Activated CD8-positive, alpha-beta memory T cell treated with anti-CD3 and anti-CD28 coated beads, Interleukin-2, amount 50 U/mL, for 4 hours (primary cell): ENCODE measurements at places on chromosomes 6 and 20.
A peak's percentile ranks its signal among the peaks of the same experiment; 100 is the strongest.

GRCh38 chr20:56211051-56211450, 37.5 kb upstream of the MC3R start:
- DNase-seq, result no peak

- no peak for DNase-seq
Observed at GRCh38 chr20:58056021-58056591, 172.3 kb downstream of the ANKRD60 start.

- DNase-seq, result no peak
Observed at GRCh38 chr6:93794166-93794565, 374.8 kb upstream of the EPHA7 start.

- DNase-seq, result no peak
Observed at GRCh38 chr6:76166874-76167273, 94.4 kb upstream of the IMPG1 start.

DNA sequence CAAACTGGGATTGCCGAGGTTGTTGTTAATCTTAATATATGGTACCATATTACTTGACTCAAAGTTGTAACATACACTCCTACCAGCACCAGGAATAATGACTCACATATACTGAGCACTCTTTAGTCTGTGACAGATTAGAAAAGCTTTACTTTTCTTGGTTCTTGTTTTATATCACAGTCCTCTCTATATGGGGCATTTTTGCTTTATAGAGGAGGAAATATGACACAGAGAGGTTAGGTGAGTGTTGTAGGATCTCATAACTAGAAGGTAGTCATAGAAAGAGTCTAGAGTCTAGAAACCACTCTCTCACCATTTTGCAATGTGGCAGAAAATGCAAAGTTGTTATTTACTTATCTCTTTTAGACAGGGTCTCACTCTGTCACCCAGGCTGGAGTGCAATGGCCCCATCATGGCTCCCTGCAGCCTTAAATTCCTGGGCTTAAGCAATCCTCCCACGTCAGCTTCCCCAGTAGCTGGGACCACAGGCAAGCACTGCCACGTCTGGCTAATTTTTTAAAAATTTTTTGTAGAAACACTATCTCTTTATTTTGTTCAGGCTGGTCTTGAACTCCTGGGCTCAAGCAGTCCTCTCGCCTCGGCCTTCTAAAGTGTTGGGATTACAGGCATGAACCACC, 13.4 kb downstream of the TRIM38 start:
- no peak for DNase-seq

GRCh38 chr6:2029130-2029794, 216.1 kb downstream of the GMDS start:
- DNase-seq, result no peak

GRCh38 chr20:31689141-31689540, 33.5 kb downstream of the BCL2L1 start:
- no peak for DNase-seq

DNA sequence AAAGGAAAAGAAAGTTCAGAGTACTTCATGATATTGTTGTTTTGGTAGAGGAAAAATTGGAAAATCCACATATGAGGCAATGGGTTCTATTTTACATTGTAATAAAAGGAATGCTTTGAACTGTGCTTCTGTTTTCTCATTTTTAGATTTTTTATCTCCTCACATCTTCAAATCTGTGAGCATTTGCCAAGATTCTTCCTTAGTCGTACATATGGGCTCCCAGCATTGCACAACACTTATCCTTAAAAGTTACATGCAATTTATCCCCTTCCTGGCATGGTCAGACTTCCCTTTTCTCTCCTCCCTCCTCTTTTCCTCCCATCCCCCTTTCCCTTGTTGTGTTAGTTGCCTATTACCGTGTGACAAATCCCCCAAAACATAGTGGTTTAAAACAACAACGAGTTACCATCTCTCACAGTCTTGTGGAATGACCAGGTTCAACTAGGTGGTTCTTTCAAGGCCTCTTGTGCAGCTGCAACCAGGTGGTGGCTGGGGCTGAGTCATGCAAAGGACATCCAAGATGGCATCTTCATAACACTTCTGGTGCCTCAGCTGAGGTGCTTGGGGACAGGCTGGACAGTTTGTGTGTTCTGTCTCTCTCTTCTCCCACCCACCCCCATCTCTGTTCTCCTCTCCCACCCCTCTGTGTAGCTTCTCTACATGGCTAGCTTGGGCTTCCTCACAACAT, 68.7 kb downstream of the TXNDC5 start:
- no peak for DNase-seq

DNA sequence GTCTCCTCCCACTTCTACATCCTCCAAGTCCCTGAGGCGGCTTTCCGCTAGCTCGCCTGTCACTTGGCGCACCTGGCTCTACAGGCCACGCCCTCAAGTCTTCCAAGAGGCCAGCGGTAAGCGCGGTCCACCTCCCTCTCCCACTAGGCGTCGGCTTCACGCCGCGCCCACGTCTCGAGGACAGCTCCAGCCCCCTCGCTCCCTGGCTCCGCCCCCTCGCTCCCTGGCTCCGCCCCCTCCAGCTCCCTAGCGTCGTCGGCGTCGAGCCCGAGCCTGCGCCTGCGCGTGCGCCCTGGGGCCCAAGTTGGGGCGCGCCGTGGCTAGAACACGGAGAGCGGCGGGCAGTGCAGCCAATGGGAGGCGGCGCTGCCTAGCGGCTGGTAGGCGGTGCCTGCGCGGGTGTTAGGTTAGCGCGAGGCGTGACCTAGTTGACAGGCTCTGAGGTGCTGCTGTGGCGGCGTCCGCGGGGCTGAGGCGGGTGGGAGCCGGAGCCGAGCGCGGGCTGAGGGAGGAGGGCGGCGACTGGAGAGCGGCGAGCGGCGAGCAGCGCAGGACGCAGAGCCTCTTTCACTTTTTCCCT, at the start of gene MACROD2:
Gene MACROD2, plus strand, starts transcription at position 431 of the 580 bp plus-strand sequence.
- DNase-seq, result peak; percentile 21

GRCh38 chr6:99014061-99014460, 66.3 kb upstream of the FBXL4 start:
- DNase-seq, result no peak

- DNase-seq, result no peak
Observed at GRCh38 chr6:159934181-159934580, 34.7 kb upstream of the IGF2R start.

DNA sequence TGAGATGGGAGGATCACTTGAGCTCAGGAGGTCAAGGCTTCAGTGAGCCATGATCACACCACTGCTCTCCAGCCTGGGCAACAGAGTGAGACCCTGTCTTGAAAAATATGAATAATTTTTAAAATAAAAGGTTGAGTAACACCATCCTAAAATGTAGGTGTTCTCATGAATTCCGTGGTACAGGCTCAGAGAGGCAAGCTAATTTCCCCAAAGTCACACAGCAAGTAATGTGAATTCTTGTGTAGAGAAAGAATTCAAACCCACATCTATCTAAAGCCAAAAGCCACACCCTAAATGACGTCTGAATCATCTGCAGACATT, 80.5 kb downstream of the ZNF217 start:
- DNase-seq, result no peak

GRCh38 chr6:11763460-11764249, 14.9 kb downstream of the ADTRP start:
- no peak for DNase-seq

DNA sequence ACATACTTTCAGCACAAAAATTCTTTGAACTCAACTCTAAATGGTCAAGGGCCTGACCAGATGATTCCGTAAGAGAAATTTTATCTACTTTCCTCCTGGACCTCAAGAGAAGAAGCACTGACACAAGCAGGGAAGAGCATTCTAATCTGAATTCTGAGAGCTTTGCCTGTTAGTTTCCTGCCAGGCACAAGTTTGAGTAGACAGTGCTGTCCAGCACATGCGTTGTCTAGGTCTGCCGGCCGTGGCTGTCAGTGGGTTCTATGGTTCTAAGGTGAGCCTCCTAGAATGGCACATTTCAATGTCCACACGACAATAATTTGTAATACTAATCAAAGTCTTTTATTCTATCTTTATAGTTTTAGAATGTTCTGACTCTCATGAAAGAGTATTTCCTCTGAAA, 91.9 kb downstream of the RFPL4B start:
- no peak for DNase-seq

DNA sequence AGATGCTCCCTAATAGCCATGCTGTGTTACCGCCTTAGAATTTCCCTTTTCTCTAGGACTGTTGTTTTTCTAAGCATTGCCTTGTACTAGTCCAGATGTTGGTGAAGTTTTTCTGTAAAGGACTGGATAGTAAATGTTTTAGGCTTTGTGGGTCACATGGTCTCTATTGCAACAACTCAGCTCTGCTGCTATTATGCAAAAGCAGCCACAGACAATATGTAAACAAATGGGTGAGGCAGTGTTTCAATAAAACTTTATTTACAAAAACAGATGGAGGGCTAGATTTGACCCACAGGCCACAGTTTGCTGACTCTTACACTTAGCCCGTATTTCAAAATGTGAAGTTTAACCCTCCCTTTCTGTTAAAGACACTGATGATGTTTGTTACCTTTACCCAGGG, 207.6 kb upstream of the MYLIP start:
- DNase-seq, result no peak

DNA sequence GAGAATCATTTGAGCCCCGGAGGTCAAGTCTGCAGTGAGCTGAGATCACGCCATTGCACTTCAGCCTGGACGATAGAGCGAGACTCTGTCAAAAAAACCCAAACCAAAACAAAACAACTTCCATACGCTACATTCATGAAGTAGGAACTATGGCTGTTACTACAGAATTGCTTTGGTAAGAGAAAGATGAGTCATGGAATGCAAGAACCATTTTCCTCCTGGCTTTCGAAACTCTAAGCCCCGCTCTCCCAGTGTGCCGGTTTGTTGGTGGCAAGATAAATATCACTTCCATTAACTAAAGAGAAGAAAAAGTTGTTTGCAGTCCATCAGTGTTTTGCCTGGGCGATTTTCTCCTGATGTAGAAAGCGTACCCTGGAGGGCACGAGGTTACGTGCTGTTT, 61.3 kb downstream of the ZDHHC14 start:
- no peak for DNase-seq

- no peak for DNase-seq
Observed at GRCh38 chr20:33971147-33971975, 22.4 kb upstream of the RALY start.

- DNase-seq, result no peak
Observed at GRCh38 chr6:127716465-127716864, 139.5 kb downstream of the C6orf58 start.

DNA sequence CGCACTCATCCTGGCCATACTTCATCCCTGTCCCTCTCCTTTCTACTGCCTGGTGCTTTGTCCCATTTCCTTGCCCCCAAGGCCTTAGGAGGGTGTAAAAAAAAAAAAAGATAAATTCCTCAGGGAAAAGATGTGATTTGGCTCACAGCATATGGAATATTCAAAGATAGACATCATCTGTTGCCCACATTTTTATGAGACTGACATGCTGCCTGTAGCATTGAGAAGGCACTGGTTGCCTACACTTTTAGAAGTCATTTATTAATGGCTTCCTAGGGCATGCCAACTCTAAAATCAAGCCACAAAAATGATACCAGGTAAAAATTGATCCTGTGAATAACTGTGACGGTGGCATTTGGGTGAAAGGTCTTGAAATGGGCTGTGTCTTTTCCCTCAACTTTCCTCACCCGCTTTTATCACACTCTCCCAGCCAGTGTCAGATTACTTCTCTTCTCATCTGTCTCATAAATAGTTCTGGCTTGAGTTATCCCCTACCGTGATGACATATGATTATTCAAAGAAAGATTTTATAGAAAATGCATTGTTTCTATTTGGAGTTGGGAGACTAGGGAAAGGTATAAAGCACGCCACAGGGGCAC, 139.4 kb downstream of the CARMIL1 start:
- no peak for DNase-seq

DNA sequence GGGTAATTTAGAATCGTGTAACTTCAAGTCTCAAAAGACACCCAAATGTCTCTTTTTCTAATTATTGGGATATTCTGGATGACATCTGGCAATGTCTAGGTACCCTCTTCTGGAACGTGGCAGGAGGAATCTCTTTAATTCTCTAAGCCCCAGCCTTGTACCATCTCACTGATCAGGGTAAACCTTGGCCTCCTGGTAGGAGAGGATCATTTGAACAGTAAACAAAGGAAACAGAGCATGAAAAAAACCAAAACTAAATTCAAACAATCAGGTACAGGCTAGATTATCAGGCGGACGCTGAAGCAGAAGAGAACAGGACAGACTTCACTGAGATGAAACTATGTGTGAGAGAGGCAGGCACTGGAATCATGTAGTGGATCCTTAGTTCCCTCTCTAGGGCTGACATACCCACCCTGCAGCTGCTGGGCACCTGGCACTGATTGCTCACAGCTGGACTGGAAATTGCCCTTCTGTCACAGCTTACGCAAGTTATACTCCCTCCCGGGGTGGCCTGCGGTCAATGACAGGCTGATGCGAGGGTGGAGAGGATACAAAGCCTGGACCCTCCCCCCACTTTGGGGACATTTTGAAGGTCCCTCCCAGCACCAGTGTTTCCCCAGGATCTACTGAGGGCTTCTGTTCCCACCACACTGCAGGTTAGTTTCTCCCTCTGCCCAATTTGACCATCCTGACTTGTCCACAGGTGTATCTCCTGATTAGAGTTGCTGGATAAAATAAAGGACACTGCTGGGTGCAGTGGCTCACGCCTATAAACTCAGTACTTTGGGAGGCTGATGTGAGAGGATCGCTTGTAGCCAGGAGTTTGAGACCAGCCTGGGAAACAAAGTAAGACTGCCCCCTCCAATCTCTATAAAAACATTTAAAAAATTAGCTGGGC, 20.6 kb upstream of the ZBTB24 start:
- no peak for DNase-seq

DNA sequence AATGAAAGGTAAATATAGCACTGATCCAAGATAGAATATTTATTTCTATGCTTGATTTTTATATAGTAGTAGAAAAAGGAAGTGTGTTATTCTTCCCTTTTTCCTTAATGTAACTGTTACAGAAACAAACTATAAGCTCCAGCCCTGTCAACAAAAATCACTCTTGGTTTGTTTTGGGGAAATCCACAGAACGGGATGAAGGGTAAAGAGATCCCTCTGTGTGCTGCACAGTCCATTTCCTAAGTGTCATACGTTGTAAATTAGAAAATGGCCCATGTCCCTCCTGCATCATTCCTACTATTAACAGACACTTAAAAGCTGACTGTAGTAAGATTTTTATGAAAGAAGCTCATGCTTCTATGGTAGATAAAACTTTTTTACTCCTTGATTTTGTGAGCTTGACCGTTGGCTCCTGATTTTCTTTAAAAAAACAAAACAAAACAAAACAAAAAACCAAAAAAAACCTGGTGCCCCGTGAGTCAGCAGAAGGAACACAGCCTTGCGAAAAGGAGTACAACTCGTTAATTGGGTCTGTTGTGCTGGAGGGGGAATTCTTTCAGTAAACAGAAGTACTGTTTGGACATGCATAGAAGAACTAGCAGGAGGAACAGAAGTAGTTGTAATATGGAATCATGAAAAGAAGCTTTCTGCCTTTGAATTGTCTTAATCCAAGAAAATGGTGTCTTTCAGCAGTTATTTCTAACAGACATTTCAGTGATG, 67.5 kb downstream of the RTN4IP1 start:
- DNase-seq, result no peak

- no peak for DNase-seq
Observed at GRCh38 chr20:17142666-17143065, 84.2 kb upstream of the PCSK2 start.

GRCh38 chr20:13325033-13325432, 104.0 kb downstream of the ISM1 start:
- no peak for DNase-seq
